Fibroblast of the aortic adventitia (primary cell): ENCODE measurements at places on chromosomes 7 and 10. TPM values are rescaled to one million over a fixed set of nuclear protein-coding genes. Genes with fewer than 3 reads are reported as not detected.

Gene C7orf33
- total RNA-seq: not detected in 2 replicates

Gene NAT16
- not detected in 2 replicates for total RNA-seq

Gene SEMA3E
- 0.98 and 16.1 TPM in 2 replicates for total RNA-seq

Gene TAS2R3
- total RNA-seq: 1.2 and 2.5 TPM in 2 replicates

Gene MYO1G
- 0.09 TPM in 1 of 2 replicates, not detected in the other for total RNA-seq

Gene ARMC3
- total RNA-seq: 0.25 TPM in 1 of 2 replicates, not detected in the other

Gene ZNF37A
- 6.0 and 16.2 TPM in 2 replicates for total RNA-seq

Gene DRGX
- not detected in 2 replicates for total RNA-seq

Gene TMED4
- 48.3 and 78.5 TPM in 2 replicates for total RNA-seq

Gene WEE2
- under 0.01 TPM in 1 of 2 replicates, not detected in the other for total RNA-seq

Gene CDHR1
- not detected in 2 replicates for total RNA-seq

Gene RELN
- total RNA-seq: 7.5 and 88.7 TPM in 2 replicates

Gene IL2RA
- not detected in 2 replicates for total RNA-seq

Gene C10orf67
- total RNA-seq: 0.09 TPM in 1 of 2 replicates, not detected in the other

Gene IFIT2
- total RNA-seq: 7.6 and 30.7 TPM in 2 replicates

Gene NSUN6
- total RNA-seq: 12.3 and 23.4 TPM in 2 replicates

Gene PIP
- not detected in 2 replicates for total RNA-seq

Gene CHAT
- not detected in 2 replicates for total RNA-seq

Gene CLDN15
- total RNA-seq: 3.0 TPM in 2 replicates

Gene CASD1
- total RNA-seq: 4.9 and 18.7 TPM in 2 replicates

Gene SPDYE8
- not detected in 2 replicates for total RNA-seq

Gene PLA2G12B
- total RNA-seq: not detected in 2 replicates

Gene GTPBP10
- 23.2 and 26.6 TPM in 2 replicates for total RNA-seq

Gene OR2A1
- total RNA-seq: 0.27 TPM in 1 of 2 replicates, not detected in the other

Gene CALD1
- total RNA-seq: 201 and 686 TPM in 2 replicates

Gene CD36
- total RNA-seq: 1.7 and 561 TPM in 2 replicates

Gene PIK3CG
- 0.08 TPM in 1 of 2 replicates, not detected in the other for total RNA-seq

Gene MYL10
- not detected in 2 replicates for total RNA-seq

Gene FFAR4
- total RNA-seq: not detected in 2 replicates

Gene LIPJ
- 0.09 TPM in 1 of 2 replicates, not detected in the other for total RNA-seq

Gene TBC1D12
- 11.8 and 16.5 TPM in 2 replicates for total RNA-seq

Gene CLCN1
- total RNA-seq: 0.16 TPM in 1 of 2 replicates, not detected in the other

Gene SDK1
- 0.27 TPM in 1 of 2 replicates, not detected in the other for total RNA-seq
